ENCODE measurements at places on chromosomes 6 and 20.

DNA sequence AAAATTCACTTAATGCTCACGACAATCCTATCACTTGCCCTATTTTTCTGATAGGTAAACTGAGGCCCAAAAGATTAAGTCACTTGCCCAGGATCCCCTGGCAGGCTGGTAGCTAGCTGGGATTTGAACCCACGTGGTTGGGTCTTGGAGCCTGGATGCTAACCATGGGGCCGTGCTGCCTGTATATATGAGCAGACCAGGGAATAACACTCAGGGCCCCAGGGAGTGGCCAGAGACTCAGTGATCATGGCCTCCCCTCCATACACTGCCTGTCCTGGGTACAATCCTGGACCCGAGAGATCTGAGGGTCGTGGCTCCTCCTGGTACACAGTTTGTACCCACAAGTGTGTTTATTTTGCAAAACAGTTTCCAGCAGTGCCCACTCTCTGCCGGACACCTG is 116.9 kb upstream of the PTPN1 start:
- no peak for DNase-seq

DNA sequence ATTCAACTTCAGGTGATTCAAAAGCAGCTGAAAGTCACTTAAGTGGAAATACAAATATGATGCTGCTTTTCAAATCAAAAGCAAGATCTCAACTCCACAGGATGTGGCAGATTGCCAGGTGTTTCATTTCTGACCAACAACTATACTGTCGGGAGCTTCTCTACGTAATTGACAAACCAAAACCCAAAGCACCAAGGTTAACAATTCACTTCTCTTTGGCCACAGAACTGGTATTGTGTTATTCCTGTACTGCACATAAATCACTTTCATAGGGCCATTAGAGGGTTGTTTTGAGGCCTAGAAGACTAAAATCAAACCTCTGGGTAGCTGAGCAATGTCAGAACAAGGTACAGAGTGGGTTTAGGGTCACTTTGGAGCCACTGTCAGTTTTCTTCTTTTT is 169.7 kb downstream of the HAO1 start:
- no peak for DNase-seq

DNA sequence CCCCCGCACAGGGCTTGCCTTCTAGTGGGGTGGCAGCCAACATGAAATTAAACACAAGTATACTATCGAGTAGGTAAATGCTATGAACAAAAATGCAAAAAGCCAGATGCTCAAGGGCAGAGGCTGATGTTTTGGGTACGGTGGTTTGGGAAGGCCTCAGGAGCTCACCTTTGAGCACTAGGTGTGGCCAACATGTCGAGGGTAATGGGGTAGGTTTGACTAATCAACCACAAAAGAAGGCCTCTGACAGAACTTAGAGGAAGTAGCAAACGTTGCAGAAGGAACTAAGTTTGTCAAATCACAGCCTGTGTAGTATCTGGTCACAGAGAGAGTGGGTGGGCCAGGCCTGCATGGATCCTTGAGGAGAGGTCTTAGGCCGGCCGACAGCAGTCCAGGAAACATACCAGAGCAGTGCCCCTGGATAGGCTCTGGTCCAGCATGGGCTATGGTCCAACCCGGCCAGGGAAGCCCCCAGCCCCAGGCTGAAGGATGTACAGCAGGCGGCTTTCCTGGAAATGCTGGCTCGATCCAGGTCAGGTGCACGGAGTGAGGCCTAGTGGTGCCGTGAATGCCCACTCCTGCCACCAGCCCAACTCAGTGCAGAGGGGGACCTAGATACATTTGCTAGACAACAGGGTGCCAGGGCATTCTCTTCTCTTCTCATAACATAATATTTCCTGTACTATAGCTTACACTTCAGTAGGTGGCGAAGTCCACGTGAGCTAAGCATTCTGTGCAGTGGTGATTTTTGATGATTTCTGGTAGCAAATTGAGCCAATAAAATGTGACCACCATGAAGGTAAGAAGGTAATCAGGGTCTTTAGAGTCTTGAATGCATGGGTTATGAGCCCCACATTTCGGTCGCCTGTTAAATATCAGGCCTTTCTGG is 56.3 kb upstream of the CD93 start:
- DNase-seq, result no peak

DNA sequence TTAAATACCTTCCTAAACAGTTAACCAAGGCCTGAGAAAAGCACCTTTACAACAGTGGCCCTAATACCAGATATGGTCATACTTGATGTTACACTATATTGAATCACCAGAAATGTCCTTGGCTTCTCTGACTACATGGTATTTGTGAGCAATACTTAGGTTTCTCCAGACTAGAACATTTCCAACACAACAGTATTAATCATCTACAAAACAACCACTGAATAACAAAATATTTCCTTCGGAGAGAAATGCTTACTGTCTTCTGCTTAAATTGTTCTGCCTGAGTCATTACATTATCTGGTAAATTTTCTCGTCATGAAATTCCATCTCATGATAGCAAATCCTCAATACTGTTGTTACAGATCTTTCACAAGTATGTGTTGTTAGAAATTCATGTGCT is 252.9 kb upstream of the RUNX2 start:
- no peak for DNase-seq

DNA sequence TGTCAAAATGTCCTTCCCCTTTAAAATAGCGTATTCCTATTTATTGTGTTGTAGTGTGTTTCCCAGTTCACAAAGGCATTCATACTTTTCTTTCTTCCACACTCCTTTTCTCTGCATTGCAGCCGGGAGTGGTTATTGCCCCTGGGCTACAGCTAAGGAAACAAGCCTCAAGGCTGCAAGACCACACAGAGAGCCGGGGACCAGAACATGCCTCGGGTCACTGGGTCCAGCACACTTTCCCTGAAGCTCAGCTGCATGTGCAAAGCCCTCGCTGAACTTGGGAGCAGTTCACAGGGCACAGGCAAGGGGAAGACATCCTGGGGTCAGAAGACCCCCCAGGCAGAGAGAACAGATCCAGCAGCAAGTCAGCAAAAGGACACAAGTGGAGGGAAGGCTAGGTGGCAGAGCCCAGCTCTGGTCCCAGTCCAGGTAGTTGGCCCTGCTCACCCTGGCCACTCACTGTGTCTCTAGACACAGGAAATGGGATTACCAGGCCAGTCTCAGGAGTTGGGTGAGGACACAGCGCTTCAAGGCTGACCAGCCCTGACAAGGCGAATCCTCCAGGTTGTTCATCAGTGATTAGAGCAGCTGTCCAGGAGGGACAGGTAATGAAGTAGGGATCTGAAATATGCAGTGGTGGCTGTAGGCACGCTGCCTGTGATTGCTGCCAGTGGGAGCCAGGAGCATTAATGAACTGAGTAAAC is 118.2 kb downstream of the CD83 start:
- DNase-seq, result no peak

DNA sequence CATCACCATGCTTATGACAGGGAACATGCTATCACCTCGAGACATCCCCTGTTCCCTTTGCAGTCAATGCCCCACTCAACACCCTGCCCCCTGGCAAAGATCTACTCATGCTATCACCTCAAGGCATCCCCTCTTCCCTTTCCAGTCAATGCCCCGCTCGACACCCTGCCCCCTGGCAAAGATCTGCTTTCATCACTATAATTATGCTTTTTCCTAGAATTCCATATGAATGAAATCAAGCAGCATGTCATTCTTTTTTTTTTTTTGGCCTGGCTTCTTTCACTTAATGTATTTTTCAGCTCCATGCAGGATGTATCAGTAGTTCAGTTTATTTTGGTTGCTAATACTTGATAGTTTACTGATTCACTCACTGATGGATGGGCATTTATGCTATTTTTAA is 554.9 kb downstream of the CDH26 start:
- DNase-seq, result no peak

DNA sequence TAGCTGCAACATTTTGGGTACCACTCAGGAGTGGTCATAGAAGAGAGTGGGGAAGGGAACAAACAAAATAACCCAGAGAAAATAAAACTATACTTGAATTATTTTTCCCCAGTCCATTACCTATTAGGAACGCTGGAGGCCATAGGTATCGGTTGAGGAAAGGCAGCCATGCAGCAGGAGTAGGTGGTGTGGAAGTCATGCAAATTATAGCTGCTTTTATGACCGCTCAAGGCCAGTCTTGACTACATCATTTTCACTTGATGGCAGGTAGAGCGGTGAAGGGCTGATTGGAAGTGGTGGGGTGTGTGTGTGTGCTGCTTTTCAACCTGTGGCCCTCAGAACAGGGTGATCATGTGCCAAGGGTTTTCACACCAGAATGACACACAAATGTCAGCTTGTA is 36.5 kb upstream of the KIF13A start:
- no peak for DNase-seq

All from CD4-positive, alpha-beta T cell treated with Interleukin-17A for 4 hours (primary cell).